Stimulated activated CD4-positive, alpha-beta T cell treated with anti-CD3 and anti-CD28 coated beads, Interleukin-15, amount 100 ng/mL, for 24 hours (primary cell): ENCODE measurements at places on chromosomes 16 and 17.

DNA sequence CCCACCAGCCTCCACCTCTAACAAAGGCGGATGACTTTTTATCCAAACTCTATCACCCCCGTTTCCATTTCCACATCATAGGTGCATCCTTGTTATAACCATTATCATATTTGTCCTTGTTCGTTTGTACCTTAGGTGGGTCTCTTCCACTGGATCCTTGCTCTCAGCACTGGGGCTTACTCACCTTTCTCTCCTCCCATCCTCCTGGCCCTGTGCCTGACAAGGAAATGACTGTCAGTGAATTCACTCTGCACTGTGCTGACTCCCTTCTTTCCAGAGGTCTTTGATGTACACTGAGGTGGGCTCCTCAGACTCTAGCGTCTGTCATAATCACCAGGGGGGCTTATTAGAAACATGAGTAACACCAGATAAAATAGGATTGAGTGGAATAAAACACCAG is 3.1 kb downstream of the GSG1L2 start:
- DNase-seq, result no peak

DNA sequence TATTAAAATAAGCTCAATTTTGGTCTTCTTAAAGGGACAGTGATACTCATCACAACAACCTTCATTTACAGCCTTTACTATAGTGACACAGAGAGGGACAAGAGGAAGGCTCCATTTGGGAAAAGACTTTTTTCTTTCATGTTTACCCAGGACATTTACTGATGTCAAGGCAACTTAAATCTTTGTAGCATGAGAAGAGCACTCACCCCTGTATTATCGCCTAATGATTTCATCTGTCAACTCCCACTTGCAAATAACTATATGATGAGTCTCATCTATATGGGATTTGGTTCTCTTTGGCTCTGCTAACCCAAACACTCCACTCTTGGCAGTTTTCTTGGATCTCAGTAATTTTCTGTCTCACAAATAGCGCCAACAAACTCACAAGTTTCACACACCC is 24.1 kb downstream of the BLMH start:
- no peak for DNase-seq

DNA sequence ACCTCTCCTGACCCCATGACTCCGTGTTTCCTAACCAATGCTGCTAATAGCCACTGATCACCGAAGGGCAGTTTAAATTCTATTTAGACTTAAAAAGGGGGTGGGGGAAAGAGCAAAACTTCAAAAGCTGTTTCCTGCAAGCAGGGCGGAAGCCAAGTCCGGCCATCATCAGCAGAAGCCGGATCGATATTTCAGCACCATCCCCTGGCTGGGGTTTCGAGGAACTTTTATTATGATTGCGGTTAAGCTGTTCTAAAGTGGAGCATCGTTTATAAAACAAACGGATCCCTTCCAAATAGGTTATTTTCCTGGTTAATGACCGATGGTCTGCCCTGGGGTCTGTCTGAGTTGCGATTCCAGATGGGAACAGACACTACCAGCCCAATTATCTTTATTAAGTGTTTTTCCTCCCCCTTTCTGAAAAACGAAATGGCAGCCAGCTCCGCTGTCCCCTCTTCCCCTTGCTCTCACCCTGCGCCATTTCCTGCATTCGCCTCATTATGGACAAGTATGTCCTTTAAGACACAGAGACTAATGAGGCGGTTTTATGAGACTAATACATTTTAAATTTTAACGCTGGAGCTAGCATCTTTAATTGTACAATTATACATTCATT is 76.1 kb upstream of the IRX3 start:
- no peak for DNase-seq

- DNase-seq, result no peak
Measured at GRCh38 chr16:70410734-70411133, 28.2 kb downstream of the ST3GAL2 start.

GRCh38 chr16:12315330-12316136 is 339.0 kb downstream of the SNX29 start:
- no peak for DNase-seq

GRCh38 chr16:2773188-2773968 is 3.7 kb downstream of the ELOB start:
- DNase-seq, result no peak

DNA sequence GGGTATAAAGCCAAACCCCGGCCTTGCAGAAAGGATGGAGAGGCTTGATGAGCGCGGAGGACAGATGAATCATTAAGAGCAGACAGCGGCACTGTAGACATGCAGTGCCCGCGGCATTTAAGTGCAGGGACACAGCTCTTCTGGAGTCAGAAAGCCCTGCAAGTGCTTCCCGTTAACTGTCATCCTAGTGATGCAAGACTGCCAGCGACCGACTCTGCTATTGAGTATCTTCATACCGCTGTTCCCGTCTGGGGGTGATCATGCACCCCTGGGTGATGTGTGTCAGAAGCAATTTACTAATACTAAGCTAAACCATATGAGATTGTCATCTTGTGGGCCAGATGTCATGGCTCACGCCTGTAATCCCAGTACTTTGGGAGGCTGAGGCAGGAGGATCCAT is 101.0 kb downstream of the ABCC6 start:
- no peak for DNase-seq

- no peak for DNase-seq
Measured at GRCh38 chr17:5532581-5532980, 46.2 kb downstream of the MIS12 start.

DNA sequence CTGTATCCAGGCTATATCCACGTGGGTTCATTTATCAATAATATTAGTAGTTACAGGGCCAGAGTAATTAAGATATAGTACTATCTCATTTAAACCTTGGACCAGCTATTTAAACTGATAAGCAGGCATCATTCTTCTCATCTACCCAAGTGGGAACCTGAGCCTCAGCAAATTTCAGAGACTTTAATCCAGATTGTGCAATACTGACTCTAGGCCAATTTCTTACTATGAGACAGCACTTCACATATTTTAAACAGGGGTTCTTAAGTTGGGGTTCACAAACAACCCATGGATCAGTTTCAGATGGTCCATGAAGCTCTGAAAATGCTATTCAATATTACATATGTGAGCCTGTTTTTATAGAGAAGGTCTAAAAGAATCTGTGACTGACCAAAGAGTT is 302.7 kb upstream of the PSMD7 start:
- no peak for DNase-seq

GRCh38 chr17:31269578-31269983 is 27.5 kb downstream of the OMG start:
- no peak for DNase-seq

GRCh38 chr17:62678214-62678919 is 50.9 kb downstream of the MRC2 start:
- no peak for DNase-seq

- no peak for DNase-seq
Measured at GRCh38 chr16:88878967-88879787, 12.7 kb upstream of the PABPN1L start.

- DNase-seq, result no peak
Measured at GRCh38 chr16:79204486-79204885, 396.1 kb downstream of the MAF start.

GRCh38 chr17:6941989-6942388 is 53.9 kb upstream of the ALOX12 start:
- no peak for DNase-seq

- no peak for DNase-seq
Measured at GRCh38 chr16:65410801-65411200, 288.9 kb upstream of the CDH11 start.

DNA sequence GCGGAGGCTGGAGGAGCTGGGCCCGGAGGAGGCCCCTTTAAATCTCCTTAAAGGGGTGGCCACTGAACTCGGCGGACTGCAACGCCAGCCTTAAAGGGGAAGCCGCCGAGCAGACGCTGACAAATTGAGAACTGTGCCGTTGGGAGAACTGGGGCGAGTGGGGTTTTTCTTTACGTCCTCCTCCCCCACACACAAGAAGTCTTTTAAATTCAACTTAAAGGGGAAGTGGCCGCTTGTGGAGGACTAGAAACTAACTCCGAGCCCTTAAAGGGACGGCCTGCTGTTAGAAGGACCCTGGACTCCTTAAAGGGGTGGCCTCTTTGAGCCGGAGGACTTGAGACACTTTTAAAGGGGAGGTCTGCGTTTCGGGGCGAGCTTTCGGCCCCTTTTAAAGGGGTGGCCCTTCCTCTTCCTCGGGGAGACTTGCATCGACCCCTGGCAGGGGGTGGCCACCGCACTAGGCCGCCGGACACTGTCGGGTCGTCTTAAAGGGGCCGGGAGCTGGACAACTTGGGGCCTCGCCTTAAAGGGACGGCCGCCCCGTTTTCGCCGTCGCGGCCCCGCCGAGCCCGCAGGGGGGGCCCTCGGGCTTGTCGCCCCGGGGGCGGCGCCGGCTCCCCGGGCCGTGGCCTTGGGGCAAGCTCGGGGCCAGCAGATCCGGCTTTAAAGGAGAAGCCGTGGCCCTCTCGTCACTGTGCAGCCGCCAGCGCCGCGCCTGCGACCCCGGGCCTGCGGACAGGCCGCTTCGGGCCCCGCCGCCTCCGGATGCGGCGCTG is 688 bp downstream of the FBRS start:
- no peak for DNase-seq
